ENCODE measurements at places on chromosomes 3 and 15.

DNA sequence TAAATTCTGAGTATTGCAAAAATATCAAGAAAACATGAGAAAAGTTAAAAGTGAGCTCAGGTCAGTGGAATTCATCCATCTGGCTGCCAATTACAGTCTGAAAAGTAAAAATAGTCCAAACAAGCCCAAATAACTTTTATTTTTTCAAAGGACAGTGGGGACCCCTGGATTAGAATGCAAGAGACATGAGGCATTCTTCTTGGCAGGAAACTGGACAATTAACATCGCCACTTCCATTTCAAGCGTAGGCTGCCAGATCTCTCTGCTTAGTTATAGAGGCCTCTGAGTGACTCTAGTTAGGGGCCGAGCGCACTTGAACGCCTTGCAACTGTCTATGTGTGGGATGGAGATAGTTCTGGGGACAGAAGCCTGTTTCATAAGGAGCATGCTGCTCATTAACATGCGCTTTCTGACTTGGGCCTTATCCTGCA is 189.1 kb downstream of the GHSR start:
- no peak for DNase-seq

DNA sequence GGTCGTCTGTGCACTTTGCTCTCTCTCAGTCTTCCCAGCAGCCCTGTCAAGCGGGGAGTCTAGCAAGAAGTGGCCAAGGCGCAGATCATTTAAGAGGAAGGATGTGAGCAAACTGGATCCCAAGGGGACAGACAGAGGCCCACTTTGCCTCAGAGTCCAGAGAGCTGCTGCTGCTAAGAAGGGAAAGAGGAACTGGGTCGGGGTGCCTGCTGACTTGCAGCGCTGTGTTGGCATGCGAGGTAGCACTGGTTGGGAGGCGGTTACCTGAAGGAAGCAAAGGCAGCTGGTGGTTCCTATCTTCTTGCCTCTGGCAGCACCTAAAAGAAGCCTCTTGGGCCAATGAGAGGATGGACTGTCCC is 28.1 kb downstream of the SMAD3 start:
- no peak for DNase-seq

- no peak for DNase-seq
Observed at GRCh38 chr3:72088486-72089025, 303.6 kb upstream of the PROK2 start.

DNA sequence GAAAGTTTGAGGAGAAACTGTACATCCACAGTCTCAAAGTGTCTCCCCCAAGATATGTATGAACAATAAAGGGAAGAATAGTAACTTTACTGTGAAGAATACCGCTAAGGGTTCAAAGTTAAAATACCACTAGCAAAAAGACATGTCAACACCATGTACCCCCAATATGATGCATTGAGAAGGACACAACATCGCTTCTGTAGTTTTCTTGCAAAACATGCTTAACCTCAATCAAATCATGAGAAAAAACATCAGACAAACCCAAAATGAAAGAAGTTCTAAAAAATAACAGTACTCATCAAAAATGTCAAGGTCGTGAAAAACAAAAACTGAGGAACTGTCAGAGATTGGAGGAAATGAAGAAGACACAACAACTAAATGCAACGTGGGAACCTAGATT is 3.6 kb downstream of the HERC1 start:
- no peak for DNase-seq

DNA sequence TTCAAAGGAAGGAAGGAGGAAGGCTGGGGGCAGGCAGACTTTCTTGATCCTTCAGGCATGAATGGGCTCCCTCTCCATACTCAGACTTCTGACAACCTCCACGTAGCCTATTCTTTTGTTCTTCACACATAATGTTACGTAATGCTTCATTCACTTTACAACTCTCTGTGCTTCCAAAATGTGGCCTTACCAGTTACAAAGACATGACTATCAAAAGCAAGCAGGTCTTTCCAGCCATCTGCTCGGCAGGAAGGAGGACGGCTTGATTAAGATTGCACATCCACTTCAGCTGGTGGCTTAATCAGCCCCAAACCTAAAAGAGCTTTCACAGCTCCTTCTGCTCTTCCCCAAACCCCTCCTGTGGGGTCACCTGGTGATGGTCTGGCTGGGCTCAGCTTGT is 263.2 kb downstream of the XXYLT1 start:
- no peak for DNase-seq

GRCh38 chr3:126321490-126321889 is 35.7 kb downstream of the KLF15 start:
- DNase-seq = no peak

DNA sequence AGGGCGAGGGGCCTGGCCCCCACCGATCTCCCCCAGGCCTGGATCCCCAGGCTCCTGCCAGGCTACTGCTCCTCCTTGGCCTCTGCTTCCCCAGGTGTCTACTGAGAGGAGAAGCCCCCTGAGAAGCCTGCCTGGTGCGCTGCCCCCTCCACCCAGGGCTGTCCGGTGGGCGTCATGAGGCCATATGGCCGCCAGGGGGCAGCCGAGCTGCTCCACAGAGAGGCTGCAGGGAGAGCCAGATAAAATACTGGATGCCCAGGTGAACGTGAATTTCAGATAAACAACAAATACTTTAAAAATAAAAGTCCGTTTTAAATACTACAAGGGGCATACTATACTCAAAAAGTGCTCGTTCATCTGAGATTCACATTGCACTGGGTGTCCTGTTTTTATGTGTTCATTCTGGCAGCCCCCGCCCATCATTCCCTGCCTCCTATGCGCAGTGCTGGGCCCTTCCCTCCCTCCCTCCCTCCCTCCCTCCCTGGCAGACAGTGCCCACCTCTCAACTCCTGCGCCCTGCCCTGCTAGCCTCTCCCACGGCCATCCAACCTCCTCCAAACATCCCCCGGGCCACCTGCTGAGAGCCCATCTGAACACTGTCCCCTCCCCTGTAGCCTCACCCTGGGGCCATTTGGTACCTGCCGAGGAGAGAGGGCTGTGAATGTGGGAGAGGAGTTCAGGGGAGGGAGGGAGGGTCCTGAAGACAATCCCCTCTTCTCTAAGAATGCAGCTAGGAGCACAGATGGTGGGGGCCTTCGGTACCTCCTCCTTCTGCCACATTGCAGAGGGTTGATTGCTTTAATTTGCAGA is 29.6 kb downstream of the PSTPIP1 start:
- DNase-seq = peak; percentile 65

DNA sequence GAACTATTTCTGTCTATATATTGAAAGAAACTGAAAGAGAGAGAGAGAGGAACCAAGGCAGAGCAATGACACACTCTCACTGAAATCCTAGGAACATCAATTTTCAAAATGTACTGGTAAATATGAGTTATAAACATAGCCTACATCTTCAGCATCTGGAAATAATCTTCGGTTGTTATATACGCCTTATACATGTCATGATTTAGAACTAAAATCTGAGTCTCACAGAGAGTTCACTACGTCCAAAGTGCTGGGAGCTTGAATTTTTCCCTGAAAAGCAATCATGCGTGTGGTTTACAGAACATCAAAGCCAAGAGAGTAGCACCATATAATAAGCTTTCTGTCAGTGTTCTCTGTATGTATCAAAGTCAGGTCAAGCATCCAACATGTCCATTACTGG is 420.0 kb upstream of the CBLB start:
- no peak for DNase-seq

GRCh38 chr3:25861566-25861965 is 71.7 kb downstream of the OXSM start:
- DNase-seq = no peak

GRCh38 chr15:60842694-60843093 is 363.8 kb upstream of the ICE2 start:
- DNase-seq = no peak

DNA sequence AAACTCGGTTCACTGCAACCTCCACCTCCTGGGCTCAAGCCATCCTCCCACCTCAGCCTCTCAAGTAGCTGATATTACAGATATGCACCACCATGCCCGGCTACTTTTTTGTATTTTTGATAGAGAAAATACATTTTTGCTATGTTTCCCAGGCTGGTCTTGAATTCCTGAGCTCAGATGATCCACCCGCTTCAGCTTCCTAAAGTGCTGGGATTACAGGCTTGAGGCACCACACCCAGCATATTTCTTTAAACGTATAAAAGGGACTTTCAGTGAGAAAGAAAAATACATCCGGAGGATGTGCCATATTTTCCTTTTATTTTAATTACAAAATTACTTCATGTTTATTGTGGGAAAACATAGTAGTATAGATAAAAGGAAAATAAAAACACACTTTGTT is 55.2 kb downstream of the RPL39L start:
- DNase-seq = no peak

DNA sequence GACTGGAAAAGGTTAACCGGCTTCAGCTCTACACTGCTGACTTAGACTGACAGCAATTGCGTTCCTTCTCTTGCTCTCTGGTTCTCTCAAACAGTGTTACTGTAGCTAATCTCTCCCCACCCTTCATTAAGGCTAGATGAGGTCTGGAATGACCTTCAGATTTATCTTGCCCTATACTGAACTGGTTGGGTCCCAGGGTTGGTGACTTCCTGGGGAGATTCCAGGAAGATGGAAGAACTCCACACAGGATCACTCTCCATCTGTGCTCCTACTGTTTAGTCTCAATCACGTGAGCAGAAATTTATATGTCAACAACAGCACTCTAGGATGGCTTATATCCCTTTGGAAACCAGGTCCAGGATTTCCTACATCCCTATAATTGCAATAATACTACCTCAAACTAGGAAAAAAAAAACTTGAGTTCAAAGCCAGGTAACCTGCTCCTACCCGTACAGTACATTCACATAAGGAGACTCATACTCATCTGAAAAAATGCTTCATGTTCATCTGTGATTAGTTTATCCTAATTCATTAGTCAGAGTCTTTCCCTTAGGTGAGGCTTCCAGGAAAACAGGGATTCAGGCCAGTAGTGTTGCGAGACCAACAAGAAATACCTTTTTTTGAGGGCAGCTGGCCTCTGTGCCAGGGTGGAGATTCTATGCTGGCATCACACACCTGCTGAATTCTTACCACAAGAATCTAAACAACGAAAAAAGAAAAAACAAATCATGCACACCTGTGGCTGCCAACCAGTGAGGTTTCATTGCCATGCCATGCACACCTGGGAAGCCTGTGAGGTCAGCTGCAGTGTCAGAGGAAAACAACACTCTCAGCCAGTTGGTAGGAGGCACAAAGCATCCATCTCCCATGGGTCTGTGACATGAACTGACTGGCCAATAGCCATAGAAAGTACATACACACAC is 297.3 kb downstream of the MECOM start:
- no peak for DNase-seq

DNA sequence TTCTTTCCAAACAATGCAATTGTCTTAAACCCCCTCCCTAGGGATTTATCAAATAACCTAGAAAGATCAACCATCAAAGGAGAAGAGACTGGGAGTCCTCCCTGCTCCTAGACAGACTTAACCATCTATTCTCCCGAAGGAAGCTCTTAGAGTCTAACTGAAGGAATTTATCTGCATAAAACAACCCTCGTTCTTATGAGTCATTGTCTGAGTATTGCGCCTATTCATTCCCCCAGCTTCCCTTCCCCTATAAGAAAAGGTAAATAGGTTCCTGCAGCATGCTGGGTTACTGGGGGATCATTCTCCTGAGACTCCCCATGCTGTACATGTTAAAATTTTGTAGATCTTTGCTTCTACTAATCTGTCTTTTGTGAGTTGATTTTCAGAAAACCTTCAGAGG is 412.7 kb downstream of the OCA2 start:
- no peak for DNase-seq

DNA sequence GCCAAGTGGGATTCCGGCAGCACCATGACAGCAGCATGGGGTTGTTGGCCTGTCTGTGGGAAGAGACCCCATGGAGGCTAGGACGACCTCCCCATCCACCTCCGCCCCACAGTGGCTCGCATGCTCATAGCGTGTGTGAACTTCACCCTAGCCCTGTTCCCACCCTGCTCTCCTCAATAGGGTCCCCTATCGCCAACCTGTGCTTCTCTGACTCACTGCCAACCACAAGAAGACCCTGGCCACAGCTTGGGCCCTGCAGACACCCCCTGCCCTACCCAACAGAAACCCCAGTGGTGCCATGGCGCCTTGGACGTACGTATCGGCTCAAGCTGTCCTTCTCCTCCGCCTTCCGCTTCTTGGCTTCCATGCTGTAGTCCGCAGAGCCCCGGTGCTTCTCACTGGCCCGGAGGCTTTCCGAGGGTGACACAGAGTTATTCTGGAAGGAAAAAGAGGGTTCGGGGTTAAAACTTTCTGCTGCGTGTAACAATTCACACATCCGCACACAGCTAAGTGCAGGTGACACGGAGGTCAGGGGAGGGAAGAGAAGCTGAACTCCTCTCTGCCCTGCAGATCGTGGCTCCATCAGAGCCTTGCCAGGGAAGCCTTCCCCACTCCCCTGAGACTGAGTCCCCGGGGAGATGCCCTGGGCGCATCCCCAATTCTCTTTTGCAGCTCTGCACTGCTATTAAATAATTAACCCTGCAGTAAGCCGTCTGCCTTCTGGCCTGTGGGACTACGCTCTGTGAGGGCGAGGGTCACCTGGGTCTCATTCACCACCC is 37.3 kb downstream of the TLE3 start:
- no peak for DNase-seq

- no peak for DNase-seq
Observed at GRCh38 chr3:90056281-90057032, 949.0 kb downstream of the EPHA3 start.

GRCh38 chr3:51874889-51875288 is 512 bp downstream of the IQCF5 start:
- DNase-seq = no peak

GRCh38 chr3:103056542-103056941 is 621.7 kb downstream of the ZPLD1 start:
- no peak for DNase-seq

DNA sequence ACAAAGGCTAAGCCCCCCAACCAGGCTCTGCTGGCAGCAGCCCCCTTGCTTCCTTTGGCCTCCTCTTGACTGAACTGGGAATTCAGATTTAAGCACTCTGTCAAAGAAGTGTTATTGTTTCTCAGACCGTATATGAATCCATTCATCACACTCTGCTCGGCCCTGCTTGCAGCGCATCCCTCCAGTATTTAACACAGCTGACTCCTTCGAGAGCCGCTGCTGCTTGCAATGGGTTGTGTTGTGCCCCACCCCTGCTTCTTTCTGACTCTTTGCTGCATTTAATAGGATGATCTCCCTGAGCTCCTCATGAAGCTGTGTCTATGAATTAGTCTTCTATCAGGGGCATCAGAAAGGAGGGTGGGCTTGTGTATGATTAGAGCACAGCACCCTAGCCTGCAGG is 31.2 kb downstream of the C3orf20 start:
- DNase-seq = no peak

DNA sequence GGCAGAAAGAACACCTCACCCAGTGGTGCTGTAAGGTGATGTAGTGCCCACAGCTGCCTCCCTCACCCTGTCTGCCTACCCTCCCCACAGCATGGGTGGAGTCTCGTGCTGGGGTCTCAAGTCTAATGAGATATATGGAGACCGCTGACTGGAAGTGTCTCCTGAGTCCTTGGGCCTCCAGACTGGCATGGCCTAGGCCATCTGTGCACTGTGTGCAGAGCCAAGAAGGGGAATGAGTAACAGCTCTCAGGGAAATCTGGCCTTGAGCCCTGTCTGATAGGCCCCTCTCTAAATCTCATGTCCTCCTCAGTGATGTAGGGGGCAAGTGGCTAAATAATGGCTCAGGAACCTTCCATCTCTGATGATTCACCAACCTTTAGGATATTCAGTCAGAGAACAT is 277.4 kb downstream of the PLCL2 start:
- DNase-seq = no peak
